Activated gamma-delta T cell treated with Interleukin-2 at 50 U/mL for 16 hours (primary cell): ENCODE measurements at places on chromosomes 16 and 17.

- no peak for DNase-seq
These were observed 50.6 kb downstream of the SPECC1 start for GRCh38 chr17:20059728-20060188.

- DNase-seq: peak; percentile 23
These were observed 782 bp downstream of the FAM83G start for GRCh38 chr17:19003543-19004420.

DNA sequence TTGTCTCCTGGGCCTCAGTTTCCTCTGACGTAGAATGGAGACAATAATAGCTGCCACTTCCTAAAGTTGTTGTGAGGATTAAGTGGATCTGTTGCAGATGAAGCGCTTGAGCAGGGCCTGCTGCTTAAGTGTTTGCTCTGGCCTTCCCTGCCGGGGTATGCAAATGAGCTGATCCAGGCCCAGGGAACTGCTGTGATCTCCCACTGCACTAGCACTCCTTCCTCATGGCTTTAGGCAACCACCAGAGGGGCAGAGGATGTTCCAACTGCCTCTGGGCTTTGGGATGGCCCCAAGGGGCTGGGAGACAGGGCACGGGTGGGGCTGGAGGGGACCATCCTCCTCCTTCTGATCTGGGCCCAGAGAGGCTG lies 6.2 kb downstream of the SBK1 start:
- no peak for DNase-seq

DNA sequence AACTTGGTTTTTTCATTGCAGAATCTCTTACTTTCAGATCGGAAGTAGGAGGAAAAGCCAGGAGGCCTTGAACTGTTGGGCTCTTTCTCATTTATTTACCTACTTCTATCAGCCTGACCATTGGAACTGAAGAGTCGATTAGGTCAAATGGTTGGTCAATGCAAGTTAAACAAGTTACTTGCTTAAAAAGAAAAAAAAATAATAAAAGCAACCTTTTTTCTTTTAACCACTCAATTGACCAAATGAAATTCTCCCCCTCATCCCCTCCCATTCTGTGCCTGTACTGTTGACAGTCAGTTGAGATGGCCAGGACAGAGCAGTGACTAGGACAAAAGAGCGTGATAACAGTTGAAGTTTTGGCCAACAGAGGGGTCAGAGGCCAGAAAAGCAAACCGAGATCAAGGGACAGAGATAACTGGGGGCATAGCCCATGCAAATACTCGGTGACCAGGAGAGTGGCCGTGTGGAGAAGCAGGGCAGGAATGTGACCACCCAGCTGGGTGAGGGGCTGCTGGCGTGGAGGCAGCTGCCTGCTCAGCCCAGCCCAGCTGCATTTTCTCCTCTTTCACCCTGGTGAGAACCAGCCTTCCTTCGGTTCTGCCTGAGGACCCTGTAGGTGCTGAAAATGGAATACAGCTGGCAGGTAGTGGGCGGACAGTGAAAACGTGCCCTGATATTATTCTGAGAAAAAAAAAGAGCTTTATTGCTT lies 72.2 kb downstream of the HS3ST3B1 start:
- no peak for DNase-seq

DNA sequence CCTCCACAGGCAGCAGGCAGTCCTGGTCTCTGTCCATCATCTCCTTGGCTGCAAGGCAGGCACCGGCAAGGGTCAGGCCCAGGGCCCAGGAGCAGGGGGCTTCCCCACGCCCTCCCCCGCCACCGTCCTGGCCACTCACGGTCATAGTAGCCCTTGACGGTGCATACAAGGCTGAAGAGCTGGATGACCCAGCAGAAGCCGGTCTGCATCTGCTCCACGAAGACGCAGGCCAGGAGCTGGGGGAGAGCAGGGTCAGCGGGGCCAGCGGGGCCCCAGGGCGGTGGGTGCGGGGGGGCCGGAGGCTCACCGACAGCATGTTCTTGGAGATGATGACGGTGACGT lies 20.1 kb downstream of the CTU2 start:
- DNase-seq: no peak

GRCh38 chr17:72064606-72065193 lies 56.1 kb upstream of the SOX9 start:
- DNase-seq: no peak
